Left kidney (tissue), 8 donors: ENCODE measurements at places on chromosomes 13 and 19.

GRCh38 chr13:103289681-103290080 is 223.5 kb upstream of the SLC10A2 start:
- no peak for DNase-seq

DNA sequence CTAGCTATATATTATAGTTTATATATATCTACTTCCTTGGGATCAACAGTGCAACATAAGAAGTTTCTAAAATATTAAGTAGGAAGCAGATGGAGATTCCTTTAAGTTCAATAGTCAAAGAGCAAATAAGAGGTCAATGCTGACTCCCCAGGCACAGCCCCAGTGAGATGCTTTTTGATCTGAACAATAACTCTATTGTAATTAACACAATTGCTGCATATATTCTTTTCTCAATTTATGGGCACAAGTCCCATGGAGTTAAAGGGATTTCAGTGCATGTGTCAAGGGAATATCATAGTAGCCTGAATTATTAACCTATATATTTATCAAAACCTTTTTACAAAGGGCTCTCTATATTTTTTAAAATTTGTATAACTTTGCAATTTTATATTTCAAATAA is 180.8 kb downstream of the SPRY2 start:
- DNase-seq, result no peak

- no peak for DNase-seq
Observed at GRCh38 chr19:39514840-39515550, at the start of gene SELENOV. Gene SELENOV, plus strand, starts transcription at chr19:39515139. Its CDS starts 74 bp downstream, at chr19:39515213.

DNA sequence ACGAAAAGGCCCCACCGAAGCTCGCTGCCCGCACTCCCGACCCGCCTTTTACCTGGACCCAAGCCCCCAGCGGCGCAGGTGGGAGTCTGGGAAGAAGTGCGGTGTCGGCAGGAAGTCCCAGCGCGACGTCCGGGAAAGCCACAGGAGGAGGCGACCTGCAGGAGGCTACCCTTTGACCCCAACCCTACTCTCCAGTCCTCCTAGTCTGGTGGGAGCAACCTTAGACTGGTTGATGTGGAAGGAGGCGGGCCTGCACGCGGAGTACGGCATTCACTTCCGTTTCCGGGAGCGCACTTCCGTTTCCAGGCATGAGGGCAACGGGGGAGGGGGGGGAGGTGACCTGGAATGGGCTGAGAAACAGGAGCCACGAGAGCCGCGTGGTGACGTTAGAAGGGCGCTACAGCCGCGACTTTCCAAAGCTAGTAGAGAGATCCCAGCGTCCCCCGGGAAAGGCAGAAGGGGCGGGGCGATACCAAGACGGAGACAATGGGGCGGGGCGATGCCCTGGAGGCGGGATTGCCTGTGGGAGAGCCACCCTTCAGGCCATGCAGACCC is 28.5 kb downstream of the ZNF266 start:
- DNase-seq, result peak; percentile 86

GRCh38 chr13:31385540-31385939 is 185.8 kb downstream of the B3GLCT start:
- DNase-seq, result no peak

DNA sequence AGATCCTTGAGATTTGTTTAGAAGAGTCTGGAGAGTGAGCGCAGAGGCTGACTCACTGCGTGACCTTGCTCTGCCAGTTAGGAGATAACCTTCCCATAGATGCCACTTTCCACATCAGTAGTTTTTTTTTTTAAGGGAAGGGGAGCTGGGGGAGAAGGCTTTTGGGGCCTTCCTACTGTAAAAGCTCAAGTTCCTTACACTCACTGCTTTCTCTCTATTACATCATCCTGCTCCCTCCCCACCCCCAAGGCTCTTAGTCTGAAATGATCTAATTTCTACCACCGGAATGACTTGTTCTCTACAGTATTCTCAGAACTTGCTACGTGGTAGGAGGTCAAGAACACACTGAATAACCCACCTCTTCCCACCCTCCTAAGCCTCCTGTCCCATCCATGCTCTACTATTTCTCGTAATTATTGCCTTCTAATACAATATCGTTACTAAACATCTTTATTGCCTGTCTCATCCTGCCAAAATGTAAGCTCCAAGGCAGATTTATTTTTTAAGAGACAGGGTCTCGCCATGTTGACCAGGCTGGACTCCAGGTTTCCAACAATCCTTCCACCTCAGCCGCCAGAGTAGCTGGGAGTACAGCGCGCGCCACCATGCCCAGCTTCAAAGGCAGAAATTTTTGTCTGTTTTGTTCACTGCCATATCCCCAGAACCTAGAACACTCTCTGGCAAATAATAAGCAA is 1.2 kb downstream of the LONP1 start:
- no peak for DNase-seq

- no peak for DNase-seq
Observed at GRCh38 chr19:53112286-53112685, 9.1 kb upstream of the ZNF160 start.

GRCh38 chr13:23866420-23867026 is 22.7 kb downstream of the MIPEP start:
- no peak for DNase-seq

GRCh38 chr19:50607874-50608785 is 31.6 kb downstream of the SYT3 start:
- peak; percentile 86 for DNase-seq
